ENCODE measurements at places on chromosomes 7 and 10.
A peak's percentile ranks its signal among the peaks of the same experiment; 100 is the strongest.

DNA sequence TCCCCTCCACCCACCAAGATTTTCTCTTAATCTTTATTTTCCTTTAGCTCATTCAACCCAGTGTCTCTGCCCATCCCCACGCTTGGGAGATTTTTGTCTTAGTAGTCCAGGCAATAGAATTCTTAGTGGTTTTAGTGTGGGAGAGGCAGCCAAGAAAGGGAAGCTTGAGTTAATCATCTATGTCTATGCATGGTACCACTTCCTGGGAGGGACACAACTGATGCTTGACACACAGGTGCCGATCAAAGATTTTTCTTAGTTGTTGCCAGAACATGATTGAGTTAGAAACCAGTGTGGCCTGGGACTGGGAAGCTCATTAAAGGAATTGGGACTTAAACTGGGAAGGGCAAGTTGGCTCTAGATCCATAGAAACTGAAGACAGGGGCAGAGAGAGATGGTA, 3.1 kb downstream of the STRA8 start:
- no peak for DNase-seq

GRCh38 chr7:44347546-44348114, 22.2 kb upstream of the CAMK2B start:
- no peak for DNase-seq

GRCh38 chr10:121049489-121049888, 198.3 kb downstream of the WDR11 start:
- no peak for DNase-seq

DNA sequence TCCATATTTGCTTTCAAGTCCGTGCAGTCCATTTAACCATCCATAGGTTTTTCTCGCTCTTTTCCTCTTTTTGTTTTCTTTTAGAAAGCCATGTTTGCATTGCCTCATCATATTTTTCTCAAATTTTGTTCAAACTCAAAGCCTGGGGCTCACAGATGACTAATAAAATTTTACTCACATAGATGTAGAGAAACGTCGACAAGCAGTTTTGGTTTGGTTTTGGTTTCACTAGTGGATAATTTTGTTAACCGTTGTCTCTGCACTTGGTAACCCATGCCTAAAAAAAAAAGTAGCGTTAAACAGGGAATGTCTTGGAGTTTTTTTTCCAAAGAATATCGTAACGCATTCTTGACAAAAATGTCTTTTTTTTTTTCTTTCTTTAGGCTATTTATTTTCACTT, 344.2 kb upstream of the GALNT17 start:
- DNase-seq: no peak

DNA sequence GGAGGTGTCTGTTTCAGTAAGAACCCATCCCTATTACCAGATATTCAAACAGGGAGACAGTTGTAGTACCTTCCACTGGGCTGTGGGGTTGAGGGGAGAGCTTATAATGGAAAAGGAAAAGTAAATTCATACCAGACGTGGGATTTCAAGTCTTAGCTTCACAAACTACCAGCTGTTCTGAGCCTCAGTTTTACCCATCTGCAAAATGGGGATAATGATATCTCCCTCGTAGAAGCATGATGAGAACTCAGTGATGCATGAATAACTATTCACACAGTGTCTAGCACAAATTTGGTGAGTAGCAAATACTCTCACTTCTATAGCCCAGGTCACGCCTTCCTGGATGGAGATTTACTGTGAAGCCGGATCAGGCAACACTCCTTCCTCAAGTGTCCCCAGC, 29.1 kb upstream of the IKZF1 start:
- no peak for DNase-seq

DNA sequence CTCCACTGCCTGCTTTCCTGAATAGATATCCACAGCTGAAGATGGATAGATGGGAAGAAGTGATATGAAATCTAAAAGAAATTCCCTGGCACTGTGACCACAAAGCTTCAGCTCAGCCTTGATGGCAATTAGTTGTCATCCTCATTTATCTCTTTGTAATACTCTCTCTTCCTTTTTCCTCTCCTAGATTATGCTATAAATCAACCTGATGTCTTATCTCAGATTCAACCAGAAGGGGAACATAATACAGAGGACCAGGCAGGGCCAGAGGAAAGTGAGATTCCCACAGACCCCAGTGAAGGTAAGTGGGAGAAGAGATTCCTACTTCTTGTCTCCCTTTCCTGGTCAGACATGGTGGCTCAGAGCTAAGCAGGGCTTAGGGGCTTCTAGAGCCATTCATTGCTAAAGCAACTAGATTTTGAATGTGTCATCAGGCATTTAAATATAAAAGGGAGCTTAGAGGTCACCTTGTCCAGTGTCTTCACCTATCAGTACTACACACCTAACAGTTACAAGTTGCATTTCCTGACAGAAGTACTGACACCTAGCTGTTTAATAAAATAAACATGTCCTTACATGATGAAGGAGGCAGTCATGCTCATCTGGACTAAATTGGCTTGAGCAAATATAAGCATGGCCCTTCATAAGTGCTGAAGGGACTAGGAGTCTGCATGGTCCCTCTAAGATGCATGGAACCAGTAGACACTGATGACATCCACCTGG, 19.5 kb downstream of the ZNF398 start:
- DNase-seq: no peak

- DNase-seq: no peak
Observed at GRCh38 chr7:158000160-158000559, 587.5 kb downstream of the PTPRN2 start.

- DNase-seq: no peak
Observed at GRCh38 chr7:77765906-77766800, 32.1 kb downstream of the TMEM60 start.

GRCh38 chr7:30815388-30815854, 44.2 kb downstream of the MINDY4 start:
- no peak for DNase-seq

GRCh38 chr7:44921607-44922350, 36.4 kb upstream of the PURB start:
- DNase-seq: peak; percentile 99

DNA sequence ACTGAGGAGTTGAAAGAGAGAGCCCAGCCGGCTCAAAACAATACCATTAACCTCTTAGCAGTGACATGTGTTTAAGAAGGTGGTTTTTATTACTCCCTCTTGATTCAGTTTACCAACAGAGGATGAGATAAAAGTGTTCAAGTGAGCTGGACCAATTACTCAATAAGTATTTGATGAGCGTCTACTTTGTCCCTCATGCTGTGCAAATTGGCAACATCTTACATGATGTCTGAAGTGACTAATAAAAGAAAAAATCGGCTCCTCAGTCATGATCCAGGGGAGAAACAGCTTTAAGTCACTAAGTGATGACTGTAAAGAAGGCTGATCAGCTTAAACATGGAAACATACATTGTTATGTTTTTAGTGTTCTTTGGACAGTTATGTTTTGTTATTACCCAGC, 7.8 kb downstream of the WNT16 start:
- DNase-seq: no peak

- DNase-seq: no peak
Observed at GRCh38 chr7:77464589-77464988, 48.4 kb upstream of the GSAP start.

DNA sequence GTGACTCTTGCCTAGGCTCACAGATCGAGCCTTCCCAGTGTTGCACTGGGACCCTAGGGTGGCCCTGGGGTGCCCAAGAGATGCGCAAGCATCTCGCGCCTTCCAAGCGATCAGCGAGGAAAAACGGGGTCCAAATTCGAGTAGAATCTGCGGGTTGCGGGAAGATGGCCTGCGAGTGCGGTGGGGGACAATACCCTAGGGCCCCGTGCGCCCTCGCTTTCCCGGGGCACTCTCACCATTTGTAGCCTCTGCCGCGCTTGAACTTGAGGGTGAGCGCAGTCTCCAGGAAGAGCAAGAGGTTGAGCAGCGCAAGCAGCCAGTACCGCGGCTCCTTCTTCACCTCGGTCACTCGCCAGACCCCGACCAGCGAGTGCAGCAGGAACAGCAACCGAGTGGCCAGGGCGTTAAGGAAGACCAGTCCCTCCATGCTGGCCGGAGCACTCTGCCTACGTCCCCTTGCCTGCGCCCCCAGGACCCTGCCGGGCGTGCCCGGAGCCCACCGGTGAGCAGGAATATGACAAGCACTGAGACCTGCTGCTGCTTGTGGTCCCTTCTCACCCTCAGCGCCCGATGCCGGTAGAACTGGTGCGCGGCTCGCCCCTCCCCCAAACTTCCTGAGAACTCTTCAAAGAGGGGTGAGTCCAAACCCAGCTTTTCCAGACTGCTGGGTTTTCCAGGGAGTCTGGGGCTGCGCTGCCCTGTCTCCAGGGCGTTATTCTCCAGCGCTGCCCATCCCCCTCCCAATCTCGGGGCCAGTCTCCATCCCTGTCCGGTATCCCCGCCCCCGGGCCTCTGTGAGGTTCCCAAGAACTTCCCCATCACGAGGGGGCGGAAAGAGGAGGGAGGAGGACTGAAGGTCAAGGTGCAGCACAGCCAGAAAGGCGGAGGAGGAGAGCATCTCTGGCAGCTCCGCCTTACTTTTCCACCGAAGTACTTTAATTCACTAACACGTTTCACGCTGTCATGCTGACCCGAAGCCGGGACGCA, at the start of gene TMEM26:
Gene TMEM26, minus strand, starts transcription at position 727 of the 987 bp plus-strand sequence. Its CDS starts 300 bp downstream, at position 427.
- DNase-seq: no peak

- no peak for DNase-seq
Observed at GRCh38 chr10:108230478-108231170, 1066.1 kb upstream of the SORCS1 start.

DNA sequence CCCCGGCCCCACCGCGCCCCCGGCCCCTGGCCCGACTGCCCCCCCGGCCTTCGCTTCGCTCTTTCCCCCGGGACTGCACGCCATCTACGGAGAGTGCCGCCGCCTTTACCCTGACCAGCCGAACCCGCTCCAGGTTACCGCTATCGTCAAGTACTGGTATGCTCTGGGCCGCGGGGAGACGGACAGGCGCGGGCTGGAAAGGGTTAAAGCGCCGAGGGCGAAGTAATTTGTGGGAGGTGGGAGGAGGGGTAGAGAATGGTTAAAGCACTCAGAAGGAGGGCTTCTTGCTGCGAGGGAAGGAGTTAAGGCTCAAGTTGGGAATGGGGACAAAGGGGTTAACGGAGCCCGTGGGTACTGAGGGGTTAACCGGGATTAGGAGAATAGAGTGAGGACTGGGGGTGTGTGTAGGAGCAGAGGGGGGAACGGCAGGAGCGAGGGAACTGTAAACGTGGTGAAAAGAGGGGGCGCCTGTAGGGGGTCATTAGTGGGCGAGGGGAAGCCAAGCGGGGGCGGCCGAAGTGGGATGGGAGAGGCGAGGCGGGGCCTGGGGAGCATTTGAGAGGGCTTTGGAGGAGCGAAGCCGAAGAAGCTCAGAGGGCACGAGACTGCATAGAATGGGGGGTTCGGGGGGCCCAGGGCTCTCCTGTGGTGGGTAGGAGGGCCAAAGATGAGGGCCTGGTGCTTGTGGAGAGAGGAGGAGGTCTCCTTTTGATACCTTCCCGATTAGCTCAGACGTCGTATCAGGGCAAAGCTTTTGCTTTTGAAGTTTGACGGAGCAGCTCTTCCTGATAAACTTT, 605 bp downstream of the SUFU start:
- peak; percentile 41 for DNase-seq
